ENCODE measurements at places on chromosomes 2 and 18. TPM values are rescaled to one million over a fixed set of nuclear protein-coding genes. Genes with fewer than 3 reads are reported as not detected.

DNA sequence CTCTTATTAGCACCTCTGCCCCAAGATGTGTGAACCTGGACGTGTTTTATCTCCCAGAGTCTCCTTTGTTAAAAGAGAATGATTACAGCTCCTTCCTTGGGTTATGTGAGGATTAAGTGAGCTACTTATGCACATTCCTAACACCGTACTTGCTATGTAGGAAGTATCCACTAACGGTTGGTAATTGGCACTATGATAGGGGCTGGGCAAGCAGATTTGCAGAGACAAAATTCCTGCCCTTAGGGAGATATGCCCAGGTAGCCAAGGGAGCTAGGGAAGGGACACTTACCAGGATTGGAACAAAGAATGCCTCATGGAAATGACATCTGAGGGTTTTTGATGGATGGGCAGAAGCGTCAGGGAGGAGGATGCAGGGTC, 11.5 kb upstream of the ALPK2 start:
- H3K27me3 ChIP-seq, result no peaks in the 10 kb centered on the region
- no peaks in the 10 kb centered on the region for H3K36me3 ChIP-seq
- H3K4me3 ChIP-seq, result no peak overlapping the region
- no peak for DNase-seq
- peaks cover 11% of the 10 kb centered on the region for H3K4me1 ChIP-seq
- H3K27ac ChIP-seq, result no peak overlapping the region

- no peak overlapping the region for H3K27ac ChIP-seq
- no peaks in the 10 kb centered on the region for H3K36me3 ChIP-seq
- H3K4me3 ChIP-seq, result no peak overlapping the region
Measured at GRCh38 chr2:23525137-23525765, 140.3 kb downstream of the KLHL29 start.

GRCh38 chr18:77079954-77080682, 52.5 kb downstream of the MBP start:
- no peaks in the 10 kb centered on the region for H3K27me3 ChIP-seq

Gene UGT1A1
- not detected for total RNA-seq

Gene ADCY3
- total RNA-seq, result 17.4 TPM

Gene CAPN14
- under 0.01 TPM for total RNA-seq

Gene SCN9A
- total RNA-seq, result 135 TPM
